HepG2 (cell line): ENCODE measurements at places on chromosomes 1 and 21. TPM values are rescaled to one million over a fixed set of nuclear protein-coding genes. Genes with fewer than 3 reads are reported as not detected.

- H3K27me3 ChIP-seq, result no peaks in the 10 kb centered on the region
- H3K4me1 ChIP-seq, result peaks cover 68% of the 10 kb centered on the region
- no peak for DNase-seq
- no peak overlapping the region for H3K4me3 ChIP-seq
Measured at GRCh38 chr1:19885821-19886220, 3.6 kb downstream of the OTUD3 start.

DNA sequence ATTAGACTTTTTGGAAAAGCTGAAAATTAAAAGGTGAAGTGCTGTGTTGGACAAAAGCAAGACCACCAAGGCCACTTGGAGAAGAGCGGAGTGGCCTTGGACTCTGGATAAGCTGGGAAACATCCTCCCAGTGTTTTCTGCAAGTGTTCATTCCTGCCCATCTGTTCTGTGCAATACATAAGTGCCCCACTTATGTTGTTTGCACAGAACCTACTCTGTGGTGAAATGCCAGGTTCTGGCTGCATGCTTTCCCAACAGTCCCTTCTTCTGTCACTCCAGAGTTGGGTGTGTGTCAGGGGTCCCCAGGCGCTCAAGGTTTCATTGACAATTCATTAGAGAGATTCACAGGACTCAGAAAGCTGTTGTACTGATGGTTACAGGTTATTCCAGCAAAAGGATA, 30.3 kb downstream of the NHLH2 start:
- DNase-seq, result no peak
- no peaks in the 10 kb centered on the region for H3K36me3 ChIP-seq
- no peak overlapping the region for H3K4me3 ChIP-seq
- H3K27ac ChIP-seq, result no peak overlapping the region
- H3K27me3 ChIP-seq, result no peaks in the 10 kb centered on the region

- H3K36me3 ChIP-seq, result no peaks in the 10 kb centered on the region
- H3K4me1 ChIP-seq, result peaks cover 33% of the 10 kb centered on the region
- DNase-seq, result peak; percentile 39
- H3K27me3 ChIP-seq, result no peaks in the 10 kb centered on the region; the same call in 2 of the 3 replicates
- H3K27ac ChIP-seq, result peak overlapping the region; percentile 37
- H3K4me3 ChIP-seq, result no peak overlapping the region
Measured at GRCh38 chr1:169588785-169589485, 2.7 kb upstream of the F5 start.

- no peak overlapping the region for H3K27ac ChIP-seq
- H3K4me3 ChIP-seq, result no peak overlapping the region
- no peaks in the 10 kb centered on the region for H3K27me3 ChIP-seq
- no peak for DNase-seq
- no peaks in the 10 kb centered on the region for H3K36me3 ChIP-seq
Measured at GRCh38 chr1:45291716-45292115, 35.0 kb upstream of the HPDL start.

- H3K27ac ChIP-seq, result no peak overlapping the region
- no peak overlapping the region for H3K4me3 ChIP-seq
- no peaks in the 10 kb centered on the region for H3K27me3 ChIP-seq
- DNase-seq, result no peak
- H3K36me3 ChIP-seq, result 0 out of 3 replicates have a peak, but pooled peaks cover 6% of the 10 kb centered on the region
Measured at GRCh38 chr1:21100481-21100921, 76.2 kb downstream of the EIF4G3 start.

MROH9 gene
- total RNA-seq, result not detected in 2 replicates
